Bone marrow (tissue), 2 donors: ENCODE measurements at places on chromosomes 5 and 9.
A peak's percentile ranks its signal among the peaks of the same experiment; 100 is the strongest.

DNA sequence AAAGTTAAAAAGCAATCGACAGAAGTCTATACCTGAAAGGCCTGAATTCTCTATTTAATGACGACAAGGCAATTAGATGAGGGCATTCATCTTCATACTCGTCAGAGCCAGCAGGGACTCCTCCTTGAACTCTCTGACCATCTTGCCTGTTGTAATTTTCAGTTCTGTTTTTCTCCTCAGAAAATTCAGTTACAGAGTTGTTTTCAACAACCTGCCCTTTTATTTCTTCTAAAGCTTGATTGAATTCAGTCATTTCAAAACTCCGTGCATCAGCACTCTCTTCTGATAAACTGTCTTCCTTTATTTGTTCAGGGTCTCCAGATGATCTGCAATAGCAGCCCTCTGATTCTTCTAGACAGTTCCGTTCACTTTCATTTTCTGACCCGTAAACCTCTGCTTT is 15.6 kb downstream of the RIOK2 start:
- no peak for DNase-seq

GRCh38 chr9:124037790-124038189 is 26.2 kb downstream of the LHX2 start:
- DNase-seq = no peak

GRCh38 chr9:121156263-121156731 is 45.4 kb downstream of the RAB14 start:
- peak; percentile 82 for DNase-seq

DNA sequence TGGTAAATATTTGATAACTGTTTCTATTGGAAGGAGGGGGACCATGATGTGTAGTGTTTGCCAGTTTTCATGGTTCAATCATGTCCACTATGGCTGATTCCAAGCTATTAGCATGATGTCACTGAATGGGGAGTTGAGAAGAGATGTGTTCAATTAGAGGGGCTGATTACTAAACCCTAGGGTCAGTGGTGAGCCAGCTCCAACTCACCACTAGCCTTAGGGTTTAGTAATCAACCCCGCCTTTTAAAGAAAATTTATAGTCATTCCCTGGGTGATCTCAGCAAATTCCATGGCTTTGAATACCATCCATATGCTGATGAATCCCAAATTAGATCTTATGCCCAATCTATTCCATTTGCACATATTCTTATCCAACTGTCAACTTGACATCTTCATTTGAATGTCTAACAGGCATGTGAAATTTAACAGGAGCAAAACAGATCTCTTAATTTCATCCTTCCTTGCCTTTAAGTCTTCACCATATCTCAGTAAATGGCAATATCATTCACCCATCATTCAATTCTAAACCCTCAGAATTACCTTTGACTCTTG is 98.8 kb downstream of the GCNT1 start:
- no peak for DNase-seq

DNA sequence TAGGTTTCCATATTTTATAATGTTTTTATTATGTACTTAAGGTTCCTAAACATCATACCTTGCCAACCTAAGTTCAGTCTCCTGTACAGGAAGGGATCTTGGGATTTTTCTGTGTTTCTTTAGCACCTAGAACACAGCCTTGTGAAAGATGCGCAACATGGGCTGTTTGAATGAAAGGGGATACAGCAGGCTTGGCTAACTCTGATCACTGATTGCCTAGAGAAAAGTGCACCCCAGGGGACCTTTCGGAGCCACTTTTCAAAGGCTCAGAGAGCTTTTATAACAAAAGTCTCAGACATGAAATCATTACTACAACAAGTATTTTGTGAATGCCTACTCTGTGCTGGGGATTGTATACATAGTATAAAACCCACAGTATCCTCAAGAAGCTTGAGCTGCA is 261.6 kb downstream of the BNC2 start:
- no peak for DNase-seq

DNA sequence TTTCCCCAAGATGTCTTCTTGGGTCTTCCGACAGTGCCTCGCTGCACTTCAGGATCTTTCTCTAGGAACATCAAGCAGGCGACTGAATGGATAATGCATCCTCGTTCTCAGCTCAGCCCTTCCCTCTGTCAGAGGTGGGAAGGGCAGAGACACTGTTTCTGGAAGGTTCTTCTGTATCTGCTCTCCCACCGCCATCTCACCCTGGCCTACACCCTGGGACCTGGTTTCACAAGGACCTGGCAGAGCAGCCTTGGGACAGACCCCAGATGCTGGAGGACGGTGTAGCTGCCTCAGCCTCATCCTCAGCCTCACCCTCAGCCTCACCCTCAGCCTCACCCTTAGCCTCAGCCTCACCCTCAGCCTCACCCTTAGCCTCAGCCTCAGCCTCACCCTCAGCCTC is 18.5 kb downstream of the MRPL36 start:
- no peak for DNase-seq

DNA sequence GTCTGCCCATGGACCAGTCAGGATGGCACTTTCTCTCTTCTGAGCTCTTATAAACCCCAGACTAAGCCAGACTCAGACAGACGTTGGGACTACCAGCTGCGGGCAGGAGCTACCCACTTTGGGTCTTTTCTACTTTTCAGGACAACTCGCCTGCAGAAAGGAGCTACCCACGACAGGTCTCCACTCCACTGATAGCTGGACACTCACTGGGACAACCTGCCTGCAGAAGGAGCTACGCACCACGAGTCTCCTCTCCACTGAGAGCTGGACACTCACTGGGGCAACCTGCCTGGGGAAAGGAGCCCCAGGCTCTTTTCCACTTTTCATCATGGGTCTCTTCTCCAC is 1440.2 kb upstream of the ACO1 start:
- no peak for DNase-seq

- no peak for DNase-seq
These were observed 20.4 kb upstream of the EXOC3 start for GRCh38 chr5:422323-423232.

- DNase-seq = no peak
These were observed 70.1 kb downstream of the RGS3 start for GRCh38 chr9:113533335-113534225.

GRCh38 chr9:113701774-113702755 is 174.0 kb upstream of the ZNF618 start:
- no peak for DNase-seq

DNA sequence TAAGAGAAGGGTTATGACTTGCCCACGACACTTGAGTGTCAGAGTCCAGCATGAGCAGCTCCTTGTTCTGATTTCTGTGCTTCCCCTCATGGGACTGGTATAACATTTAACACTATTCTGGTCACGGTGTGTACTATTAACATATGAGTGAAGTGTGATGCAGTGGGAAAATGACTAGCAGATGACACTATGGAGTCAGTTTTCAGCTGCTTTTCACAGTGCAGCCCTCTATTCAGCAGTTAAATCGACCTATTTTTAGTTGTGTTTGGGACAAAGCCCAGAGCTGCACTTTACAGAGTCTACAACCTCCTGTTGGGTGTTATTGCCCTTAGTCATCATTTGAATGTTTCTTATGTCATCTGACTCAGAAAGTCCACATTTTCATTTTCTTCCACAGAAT is 59.1 kb downstream of the CHSY3 start:
- no peak for DNase-seq

DNA sequence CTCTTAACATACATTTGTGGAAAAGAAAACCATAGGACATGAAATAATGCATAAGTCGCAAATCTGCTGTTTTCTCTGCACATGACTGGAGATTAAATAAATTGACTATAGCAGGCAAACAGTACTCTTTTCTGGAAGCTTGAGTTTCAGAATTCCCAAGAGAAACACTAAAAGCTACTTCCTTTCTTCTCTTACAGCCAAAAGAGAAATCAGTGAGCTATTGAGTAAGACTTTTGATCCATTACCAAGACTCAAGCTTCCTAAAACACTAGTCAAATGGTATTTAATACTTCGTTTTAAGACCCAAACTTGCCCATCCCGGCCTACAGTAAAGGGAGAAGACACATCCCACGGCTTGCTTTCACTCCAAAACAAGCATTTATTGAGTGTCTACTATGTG is 335.8 kb upstream of the PUM3 start:
- no peak for DNase-seq

DNA sequence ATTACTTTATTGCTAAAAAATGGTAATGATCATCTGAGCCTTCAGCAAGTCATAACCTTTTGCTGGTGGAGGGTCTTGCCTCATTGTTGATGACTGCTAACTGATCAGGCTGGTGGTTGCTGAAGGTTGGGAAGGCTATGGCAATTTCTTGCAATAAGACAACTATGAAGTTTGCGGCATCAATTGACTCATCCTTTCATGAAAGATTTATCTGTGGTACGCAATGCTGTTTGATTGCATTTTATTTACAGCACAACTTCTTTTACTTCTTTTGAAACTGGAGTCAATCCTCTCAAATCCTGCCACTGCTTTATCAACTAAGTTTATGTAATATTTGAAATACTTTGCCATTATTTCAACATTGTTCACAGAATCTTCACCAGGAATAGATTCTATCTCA is 58.3 kb upstream of the ACO1 start:
- DNase-seq = no peak

GRCh38 chr5:93130624-93131490 is 450.2 kb downstream of the NR2F1-AS1 start:
- no peak for DNase-seq

GRCh38 chr9:118108971-118109370 is 404.8 kb downstream of the TLR4 start:
- DNase-seq = no peak

GRCh38 chr9:134908524-134909309 is 9.0 kb downstream of the FCN1 start:
- no peak for DNase-seq

- no peak for DNase-seq
These were observed 603.7 kb downstream of the BNC2 start for GRCh38 chr9:16266648-16267276.

DNA sequence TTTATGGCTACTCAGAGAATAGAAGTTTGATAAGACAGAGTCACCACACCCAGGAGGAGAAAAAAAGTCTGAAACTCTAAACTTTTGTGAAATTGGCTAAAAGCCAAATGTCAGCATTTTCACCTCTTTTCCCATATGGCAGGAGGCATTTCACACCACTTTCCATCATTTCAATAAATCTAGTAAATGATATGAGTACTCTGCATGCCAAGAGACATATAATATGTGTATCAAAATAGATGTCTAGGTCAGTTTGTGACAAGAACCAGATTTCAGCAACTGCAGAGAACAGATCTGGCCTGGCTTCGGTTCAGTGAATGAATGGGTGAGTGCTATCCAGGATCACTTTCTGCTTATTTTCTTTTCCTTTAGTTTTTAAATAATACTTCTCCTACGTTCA is 470.8 kb downstream of the ENC1 start:
- DNase-seq = no peak

- no peak for DNase-seq
These were observed 83.6 kb downstream of the ANXA2R start for GRCh38 chr5:42956551-42956950.

DNA sequence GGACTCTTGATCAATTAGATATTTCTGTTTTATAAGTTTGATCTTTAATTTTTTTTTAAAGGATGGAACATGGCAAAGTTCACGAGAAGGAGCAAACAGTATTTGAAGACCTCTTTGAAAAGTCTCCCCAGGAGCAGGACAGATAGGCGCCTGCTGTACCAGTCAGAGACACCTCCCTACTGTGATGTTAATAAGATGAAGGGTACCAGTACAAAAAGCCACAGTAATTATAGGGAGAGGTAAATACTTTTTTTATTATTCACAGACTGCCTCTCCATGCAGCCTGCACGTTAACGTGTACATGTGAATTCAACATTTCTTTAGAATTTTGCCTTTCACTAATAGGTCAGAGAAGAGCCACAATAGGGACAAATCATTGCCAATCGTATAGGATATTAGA is 146.5 kb upstream of the CDH6 start:
- no peak for DNase-seq

DNA sequence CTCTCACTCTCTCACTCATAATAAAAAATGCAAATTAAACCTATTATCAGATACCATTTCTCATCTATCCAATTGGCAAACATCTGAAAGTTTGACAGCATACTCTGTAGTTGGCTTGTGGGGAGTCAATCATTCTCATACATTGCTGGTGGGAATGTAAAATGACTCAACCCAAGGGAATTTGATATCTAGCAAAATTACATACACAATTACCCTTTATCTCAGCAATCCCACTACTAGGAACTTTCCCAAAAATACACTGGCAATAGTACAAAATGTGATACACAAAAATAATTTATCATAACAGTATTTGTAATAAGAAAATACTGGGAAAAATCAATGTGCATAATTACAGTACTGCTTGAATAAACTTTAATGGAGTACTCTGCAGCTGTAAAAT is 731.3 kb downstream of the DTWD2 start:
- no peak for DNase-seq

GRCh38 chr5:2149195-2149539 is 266.4 kb upstream of the IRX4 start:
- DNase-seq = no peak

GRCh38 chr5:137566780-137567179 is 67.7 kb upstream of the SPOCK1 start:
- DNase-seq = no peak

DNA sequence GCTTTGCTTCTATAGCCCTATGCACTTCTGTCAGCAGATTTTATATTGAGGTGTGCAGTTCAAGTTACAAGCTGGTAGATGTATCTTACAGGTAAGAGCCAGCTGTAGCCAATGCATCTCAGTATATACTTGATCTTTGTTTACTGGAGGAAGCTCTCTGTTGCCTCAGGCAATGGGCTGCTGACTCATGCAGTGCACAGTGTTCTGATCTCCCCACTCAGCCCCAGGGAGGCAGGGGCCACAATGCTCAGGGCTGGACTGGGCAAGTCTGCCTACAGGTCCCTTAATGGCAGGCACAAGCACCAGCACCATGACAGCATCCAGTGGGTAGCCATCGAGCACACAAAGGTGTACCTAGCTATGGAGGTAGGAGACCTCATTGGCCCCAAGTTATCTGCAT is 178.8 kb upstream of the CDH10 start:
- no peak for DNase-seq

DNA sequence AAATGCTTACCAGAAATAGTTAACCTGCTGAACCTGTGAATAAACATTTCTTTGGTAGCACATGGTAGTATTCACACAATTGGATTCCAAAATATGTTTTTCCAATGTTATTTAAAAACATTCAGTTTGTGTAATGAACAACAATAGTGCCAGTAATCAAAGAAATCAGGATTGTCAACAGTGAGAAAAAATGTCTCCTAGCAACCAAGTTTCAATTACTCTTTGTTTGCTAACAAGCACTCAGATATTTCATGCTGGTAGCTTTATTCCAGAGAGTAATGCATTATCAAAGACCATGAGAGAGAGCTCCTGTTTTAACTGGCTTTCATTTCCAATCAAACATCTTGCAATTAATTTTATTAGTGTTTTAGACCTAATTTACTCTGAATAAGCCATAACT is 768.1 kb upstream of the GRAMD2B start:
- no peak for DNase-seq

- no peak for DNase-seq
These were observed 4.3 kb downstream of the CACNA1B start for GRCh38 chr9:137881591-137882505.

GRCh38 chr5:146813346-146814157 is 65.0 kb downstream of the PPP2R2B start:
- peak; percentile 81 for DNase-seq

- no peak for DNase-seq
These were observed 157.5 kb upstream of the HAPLN1 start for GRCh38 chr5:83877911-83878706.

GRCh38 chr5:56303511-56303910 is 70.4 kb upstream of the ANKRD55 start:
- DNase-seq = no peak

- DNase-seq = no peak
These were observed 95.7 kb downstream of the LHFPL2 start for GRCh38 chr5:78552729-78553342.

- peak; percentile 66 for DNase-seq
These were observed 52.4 kb downstream of the RFX3 start for GRCh38 chr9:3473405-3473804.

GRCh38 chr5:136058039-136058971 is 29.5 kb downstream of the TGFBI start:
- DNase-seq = no peak
